ENCODE measurements at places on chromosomes 1 and 21. TPM values are rescaled to one million over a fixed set of nuclear protein-coding genes. Genes with fewer than 3 reads are reported as not detected.

DNA sequence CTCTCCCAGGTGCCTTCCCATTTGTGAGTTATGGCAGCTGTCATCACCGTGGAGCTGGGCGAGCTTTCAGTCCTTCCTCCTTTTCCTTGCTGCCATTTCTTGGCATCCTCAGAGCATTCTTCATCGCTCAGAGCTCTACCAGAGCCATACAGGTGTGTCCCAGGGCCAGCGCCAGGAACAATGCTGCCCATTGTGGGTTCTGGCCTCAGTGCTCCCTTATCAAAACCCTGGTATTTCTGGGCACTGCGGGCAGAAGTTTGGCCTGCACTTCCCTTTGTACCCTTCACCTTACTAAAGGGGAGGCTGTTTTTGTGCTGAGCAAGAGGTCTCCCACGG, 28.5 kb downstream of the RASSF5 start:
- DNase-seq, result no peak

- DNase-seq, result peak; percentile 63
Observed at GRCh38 chr21:17925000-17925610, 105.9 kb upstream of the C21orf91 start.

DNA sequence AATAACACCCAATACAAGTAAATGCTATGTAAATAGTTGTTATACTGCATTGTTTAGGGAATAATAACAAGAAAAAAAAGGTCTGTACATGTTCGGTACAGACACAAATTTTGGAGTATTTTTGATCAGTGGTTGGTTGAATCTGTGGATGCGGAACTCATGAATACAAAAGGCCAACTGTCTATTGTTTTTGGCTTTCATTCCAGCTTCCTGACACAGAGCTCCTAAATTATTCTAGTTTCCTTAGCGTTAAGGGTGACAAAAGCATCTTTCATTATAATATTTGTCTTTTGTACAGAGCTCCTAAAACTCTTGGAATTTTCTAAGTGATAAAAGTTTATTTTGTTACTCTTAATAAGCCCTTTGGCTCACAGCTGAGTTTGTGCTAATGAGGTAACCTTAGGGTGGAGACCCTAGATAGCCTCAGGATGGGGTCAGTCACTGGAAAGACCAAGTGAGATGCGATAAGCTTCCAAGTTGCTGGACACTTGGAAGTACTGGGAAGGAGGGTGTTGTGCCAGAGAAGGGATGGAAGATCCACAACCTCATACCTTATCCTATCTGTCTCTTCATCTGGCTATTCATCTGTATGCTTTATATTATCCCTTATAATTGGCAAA, 57.4 kb upstream of the PRRC2C start:
- no peak for DNase-seq

- DNase-seq, result no peak
Observed at GRCh38 chr1:91851130-91852010, 34.6 kb downstream of the TGFBR3 start.

- DNase-seq, result no peak
Observed at GRCh38 chr1:172343240-172344160, 77.0 kb upstream of the C1orf105 start.

DNA sequence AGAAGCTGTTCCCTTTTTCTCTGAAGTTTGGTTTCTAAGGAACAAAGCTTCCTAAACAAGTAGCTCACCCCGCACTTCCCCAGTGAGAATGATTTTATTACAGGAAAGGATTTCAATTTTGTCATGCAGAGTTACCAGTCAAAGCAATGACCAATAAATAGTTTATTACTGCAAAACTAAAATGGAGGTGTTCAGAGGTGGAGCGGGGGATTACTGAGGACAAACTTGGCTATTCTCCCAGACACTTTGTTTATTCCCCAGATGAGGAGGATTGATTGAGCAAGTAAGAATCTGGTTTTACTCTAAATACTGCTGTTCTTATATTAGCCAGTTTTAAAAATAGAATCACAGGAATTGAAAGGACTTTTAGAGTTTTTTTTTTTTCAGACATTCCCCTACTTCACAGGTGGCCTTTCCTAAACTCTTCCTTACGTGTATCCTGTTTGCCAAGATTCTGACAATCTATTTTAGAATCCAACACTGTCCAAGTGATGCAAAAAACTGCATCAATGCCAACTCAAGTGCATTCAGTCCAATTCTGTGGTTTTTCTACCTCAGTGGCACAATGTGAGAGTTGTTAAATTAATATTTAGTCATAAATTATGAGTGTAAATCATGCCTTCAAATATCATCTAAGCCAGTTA, 136.1 kb downstream of the TNFSF18 start:
- no peak for DNase-seq

DNA sequence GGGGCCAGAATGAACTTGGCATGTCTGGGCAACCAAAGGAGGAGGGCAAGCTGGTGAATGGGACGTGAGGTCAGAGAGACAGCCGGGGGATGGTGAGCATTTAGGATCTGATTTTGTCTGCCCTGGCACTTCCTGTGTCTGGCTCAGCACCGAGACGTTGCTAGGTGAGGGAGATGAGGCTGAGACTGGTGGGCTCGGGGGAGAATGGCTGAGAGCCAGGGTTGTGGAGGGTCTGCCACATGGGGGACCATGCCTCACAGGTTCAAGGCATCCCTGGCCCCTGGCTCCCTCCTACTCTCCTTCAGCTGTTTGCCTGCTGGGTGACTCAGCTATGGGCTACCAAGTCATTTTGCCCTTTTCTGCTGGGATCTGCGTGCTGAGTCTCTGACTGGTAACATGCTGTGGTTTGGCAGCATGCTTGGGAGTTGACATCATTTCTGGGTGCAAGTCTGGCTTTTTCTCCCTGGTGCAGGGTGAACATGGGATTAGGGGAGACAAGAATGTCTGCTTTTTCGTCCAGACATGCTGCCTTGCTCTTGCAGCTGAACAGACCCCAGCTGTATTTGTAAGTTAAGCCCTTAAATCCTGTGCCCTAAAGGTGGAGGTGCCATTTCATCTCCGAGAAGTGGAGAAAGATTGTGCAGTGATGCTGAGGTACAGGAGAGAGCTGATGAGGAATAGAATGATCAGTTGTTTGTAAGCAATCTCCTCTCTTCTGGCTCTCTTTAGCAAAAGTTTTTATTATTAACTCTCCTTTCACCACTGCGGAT, 17.6 kb downstream of the GALNT2 start:
- DNase-seq, result peak; percentile 59

- no peak for DNase-seq
Observed at GRCh38 chr1:157194731-157195520, 56.7 kb upstream of the ETV3 start.

DNA sequence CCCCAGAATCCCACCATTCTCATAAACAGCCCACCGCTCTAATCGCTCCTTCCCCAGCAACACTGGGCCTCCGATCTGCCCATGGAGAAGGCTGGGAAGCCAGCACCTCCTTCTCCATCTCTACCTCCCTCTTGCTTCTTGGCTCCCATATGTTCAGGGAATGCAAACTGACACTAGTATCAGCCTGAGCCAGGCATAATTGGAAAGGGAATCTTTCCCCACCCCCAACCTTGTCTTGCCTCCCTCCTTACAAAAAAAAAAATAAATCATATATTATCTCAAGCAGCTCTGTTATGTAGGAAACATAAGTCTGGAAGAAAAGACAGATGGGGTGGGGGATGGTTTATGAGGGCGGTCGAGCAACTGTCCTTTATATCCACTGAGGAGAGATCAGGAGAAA, 127.2 kb downstream of the NAV1 start:
- DNase-seq, result no peak

- no peak for DNase-seq
Observed at GRCh38 chr1:215595231-215595630, 28.1 kb downstream of the KCTD3 start.

DNA sequence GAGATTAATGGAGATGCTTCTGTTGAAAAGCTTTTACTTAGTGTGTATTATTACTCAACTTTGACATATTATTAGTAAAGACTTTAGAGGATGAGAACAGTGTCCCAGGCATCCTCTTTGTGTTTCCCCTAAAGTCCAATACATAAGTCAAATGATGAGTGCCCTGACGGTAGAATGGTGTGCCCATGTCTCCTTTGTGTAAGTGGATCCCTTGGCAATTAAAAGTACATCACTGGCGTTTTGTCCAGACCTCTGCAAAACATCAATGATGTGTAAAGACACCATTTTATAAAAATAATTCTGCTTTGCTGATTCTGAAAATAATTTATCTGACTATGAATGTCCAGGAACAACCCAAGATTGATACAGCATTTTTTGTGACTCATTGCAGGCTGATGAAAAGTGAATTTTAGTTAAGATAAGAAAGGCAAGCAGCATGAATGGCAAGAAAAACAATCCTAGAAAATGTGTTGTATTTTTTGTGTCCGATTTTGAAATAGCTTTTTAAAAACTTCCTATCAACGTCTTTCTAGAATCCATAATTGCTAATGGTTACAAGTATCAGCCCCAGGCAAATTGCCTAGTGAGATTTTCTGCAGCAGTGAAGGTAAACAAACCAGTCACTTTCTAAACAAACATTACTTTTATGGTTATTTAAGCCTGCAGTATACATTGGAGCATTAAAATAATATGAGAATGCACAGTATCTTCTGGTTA, 251.5 kb downstream of the PTPRC start:
- no peak for DNase-seq

GRCh38 chr1:242426271-242426905, 98.1 kb downstream of the PLD5 start:
- DNase-seq, result no peak

- DNase-seq, result no peak
Observed at GRCh38 chr1:185337246-185337645, 20.2 kb upstream of the IVNS1ABP start.

GRCh38 chr1:78095593-78095992, 49.8 kb downstream of the GIPC2 start:
- no peak for DNase-seq

DNA sequence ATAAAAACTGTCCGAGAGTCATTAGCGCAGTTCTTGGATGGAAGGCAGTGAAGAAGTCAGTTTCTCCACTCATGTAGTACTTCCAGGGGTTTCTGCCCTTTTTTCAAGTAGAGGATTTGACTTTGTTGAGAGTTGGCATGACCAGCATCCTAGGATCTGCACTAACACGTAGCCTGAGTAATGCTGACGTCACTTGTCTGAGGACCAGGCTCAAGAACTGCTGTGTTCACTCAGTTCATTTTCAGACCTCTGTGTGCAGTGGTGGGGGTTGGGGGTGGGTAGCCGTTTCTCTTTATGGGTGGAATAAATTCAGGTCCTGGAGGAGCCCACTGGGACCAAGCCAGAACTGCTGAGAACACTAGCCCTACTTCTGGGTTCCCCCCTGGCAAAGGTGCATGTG, 53.3 kb downstream of the MRPS6 start:
- no peak for DNase-seq

- no peak for DNase-seq
Observed at GRCh38 chr1:48499211-48499735, 27.3 kb upstream of the SPATA6 start.

DNA sequence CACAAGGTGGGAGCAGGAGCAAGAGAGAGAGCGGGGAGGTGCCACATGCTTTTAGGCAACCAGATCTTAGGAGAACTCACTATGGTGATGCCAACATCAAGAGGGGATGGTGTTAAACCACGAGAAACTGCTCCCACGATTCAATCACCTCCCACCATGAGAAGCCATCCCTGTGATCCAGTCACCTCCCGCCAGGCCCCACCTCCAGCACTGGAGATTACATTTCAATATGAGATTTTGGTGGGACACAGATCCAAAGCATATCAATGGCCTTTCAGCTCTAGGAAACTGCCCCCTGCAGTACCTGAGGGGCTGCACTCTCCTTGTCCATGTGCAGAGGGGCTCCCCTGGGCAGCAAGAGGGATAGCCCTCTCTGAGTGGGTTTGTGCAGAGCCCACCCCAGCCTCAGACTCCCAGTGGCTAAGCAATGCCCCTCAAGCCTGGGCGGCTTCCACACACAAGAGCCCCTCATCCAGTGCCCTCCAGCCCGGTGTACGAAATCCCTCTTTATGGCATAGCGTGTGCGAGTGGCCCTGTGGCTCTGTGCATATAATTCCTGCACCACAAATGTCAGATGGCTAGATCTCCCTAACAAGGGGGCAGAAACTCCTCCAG, 15.5 kb upstream of the PRDM16 start:
- DNase-seq, result no peak

- no peak for DNase-seq
Observed at GRCh38 chr21:38668541-38668940, 137.2 kb upstream of the ETS2 start.

DNA sequence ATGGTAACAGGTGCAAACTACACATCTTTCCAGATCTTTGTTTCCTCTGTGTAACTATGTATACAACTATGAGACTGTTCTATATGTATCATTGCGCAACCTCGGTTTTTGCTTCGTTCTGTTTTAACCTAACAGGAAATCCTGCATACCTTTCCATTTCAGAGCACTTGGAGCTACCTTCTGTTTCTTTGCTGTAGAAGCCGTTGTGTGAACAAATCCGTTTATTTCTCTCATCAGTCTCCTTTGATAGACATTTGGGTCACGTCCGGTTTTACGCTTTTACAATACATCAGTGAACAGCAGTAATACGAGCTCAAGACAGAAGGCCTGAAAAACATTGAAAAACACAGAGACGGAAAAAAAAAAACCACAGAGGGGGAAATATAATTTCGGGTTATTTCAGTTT, 10.5 kb downstream of the ATP5IF1 start:
- peak; percentile 78 for DNase-seq

DNA sequence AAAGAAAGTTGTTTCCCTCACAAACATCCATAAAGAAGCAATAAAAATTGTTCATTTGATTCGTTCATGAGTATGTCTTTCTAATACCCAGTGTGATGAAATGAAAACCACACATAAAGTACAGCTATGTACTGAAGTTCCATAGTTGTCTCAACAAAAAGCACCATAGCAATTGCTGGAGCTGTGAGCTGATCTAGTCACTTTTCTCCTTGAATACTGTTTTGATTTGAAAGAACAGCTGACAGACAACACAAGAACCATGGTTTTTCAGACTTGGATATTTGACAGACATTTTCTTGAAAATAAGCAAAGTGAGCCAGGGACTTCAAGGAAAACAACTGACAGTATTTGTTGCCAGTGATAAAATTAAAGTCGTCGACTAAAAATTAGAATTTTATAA, 237.1 kb upstream of the PLD5 start:
- no peak for DNase-seq

DNA sequence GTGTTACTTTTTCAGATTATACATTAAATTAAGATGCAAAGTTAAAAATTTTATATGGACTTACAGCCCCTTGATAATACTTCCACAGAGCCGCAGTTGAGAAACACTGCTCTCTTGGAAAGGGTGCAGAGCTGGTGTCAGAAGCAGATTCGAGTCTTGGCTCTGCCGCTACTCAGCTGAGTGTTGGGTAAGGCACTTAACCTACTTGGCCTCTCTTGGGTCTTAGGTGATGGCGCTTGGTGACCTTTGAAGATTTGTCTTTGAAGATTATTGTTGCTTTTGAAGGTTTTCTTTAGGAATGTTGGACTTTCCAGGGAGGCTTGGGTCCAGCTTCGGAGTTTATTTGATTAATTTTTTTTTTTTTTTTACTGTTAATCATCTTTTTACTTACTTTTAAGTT, 48.5 kb downstream of the CAMTA1 start:
- no peak for DNase-seq

The DMBX1 gene
- not detected for polyA plus RNA-seq

The OR2AK2 gene
- not detected for polyA plus RNA-seq

The PPIAL4G gene
- not detected for polyA plus RNA-seq

The CEP104 gene
- polyA plus RNA-seq, result 30.1 TPM

The CD244 gene
- not detected for polyA plus RNA-seq

The IFI44 gene
- not detected for polyA plus RNA-seq

The KCNJ9 gene
- not detected for polyA plus RNA-seq
